ENCODE measurements at places on chromosomes 7 and 10.

DNA sequence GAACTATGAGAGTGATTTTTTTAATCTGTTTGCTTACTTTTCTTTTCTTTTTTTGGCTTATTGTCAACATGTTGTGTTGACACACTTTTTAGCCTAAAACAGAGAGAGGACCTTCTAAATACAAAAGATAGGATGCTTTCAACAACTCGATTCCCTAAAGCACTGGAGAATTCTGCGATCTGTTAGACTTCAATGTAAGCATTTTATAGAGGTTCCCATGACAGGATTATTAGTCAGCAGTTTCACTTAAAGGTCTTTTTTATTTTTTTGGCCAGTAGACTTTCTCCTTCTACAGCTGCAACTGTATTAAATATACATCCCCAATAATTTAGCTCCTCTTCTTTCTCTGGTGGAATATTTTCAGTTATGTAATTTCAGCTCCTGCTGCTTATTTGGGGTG, 12.7 kb upstream of the NRP1 start:
- no peak for DNase-seq

DNA sequence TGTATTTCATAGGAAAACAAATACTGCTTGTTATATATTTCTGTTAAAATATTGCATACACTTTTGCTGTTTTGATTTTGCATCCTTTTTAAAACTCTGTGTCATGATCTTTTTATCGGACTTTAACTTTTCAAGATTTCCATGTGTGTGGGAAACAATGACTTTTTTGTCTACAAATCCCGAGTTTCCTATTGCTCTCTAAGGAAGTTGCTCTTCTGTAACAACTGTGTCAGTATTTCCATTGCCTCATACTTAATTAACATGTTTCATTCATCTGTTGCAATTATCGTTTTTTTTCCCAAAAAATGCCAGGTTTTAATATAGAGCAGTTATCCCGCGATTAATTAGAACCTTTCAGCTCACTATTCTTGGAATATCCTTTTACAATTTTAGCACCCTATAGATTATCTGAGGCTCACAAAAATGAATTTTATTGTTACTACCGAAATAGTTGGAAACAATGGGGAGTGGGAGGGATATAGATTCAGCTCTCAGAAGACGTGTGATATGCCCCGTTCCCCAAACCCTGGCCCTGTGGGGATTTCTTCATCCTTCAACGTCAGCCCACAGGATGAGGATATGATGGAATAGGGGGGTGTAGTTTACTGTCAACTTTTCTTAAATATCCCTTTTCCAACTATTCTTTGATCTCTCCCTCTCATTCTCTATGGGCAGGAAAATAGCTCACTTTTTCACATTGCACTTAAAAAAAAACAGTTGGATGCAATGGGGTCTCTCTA, 297.6 kb upstream of the IGFBP3 start:
- no peak for DNase-seq

- DNase-seq, result no peak
Observed at GRCh38 chr10:58641095-58641531, 128.4 kb downstream of the BICC1 start.

DNA sequence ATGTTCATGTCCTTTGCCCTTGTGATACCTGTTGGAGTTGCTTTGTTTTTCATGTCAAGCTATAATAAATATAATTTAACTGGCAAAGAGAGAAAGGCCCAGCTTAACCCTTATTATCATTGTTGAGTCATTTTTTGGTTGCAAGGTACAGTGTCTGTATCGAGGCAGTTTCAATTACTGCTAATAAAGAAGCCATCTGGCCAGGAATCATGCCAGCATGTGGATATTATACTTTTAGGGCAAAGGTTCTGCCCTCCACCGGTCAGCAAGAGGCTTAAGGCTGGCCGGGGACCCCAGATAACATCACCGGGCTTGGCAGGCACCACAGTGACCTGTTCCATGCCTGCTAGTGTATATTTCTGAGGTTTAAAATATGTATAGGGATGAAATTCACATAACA, 9.0 kb upstream of the CYP3A4 start:
- DNase-seq, result no peak

- no peak for DNase-seq
Observed at GRCh38 chr10:47357911-47358310, 9.7 kb downstream of the RBP3 start.

DNA sequence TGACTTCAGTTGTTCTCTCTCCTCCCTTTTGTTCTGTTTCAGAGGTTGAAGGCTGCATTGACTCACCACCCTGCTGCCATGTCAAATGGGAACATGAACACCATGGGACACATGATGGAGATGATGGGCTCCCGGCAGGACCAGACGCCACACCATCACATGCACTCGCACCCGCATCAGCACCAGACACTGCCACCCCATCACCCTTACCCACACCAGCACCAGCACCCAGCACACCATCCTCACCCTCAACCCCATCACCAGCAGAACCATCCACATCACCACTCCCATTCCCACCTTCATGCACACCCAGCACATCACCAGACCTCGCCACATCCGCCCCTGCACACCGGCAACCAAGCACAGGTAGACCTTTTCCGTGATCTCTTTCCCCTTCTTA, 154.0 kb downstream of the TRIL start:
- DNase-seq, result no peak

DNA sequence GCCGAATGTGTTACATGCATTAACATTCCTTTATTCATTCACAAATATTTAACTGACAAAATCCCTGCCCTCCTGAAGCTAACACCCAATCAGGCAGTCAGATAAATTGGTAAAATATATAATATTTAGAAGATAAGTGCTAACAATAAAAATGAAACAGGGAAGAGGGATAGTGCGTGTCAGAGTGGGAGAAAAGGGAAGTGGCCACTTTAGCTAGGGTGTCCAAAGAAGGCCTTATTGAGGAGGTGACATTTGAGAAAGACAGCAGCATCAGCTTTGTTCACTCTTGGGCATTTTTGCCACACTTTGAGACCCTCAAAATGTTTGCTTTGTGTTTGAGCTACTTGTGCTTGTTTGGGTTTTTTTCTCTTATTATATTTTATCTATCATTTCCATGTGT, 317.8 kb downstream of the SNX13 start:
- DNase-seq, result no peak

DNA sequence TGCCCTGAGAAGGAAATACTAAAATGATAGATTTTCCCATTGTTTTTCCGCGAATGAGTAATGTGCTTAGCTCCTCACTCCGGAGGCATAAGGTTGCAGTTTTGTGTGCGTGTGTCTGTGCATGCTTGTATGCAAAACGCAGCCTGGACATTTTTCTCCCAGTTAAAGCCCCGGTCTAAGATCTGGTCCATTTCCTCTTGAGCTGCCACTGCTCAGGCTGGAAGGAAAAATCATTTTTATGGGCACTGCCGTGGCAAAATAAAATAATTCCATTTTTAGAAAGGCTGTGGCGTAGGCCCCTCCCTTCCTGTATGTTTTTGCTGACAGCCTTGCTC, 260.6 kb downstream of the WDR37 start:
- no peak for DNase-seq

DNA sequence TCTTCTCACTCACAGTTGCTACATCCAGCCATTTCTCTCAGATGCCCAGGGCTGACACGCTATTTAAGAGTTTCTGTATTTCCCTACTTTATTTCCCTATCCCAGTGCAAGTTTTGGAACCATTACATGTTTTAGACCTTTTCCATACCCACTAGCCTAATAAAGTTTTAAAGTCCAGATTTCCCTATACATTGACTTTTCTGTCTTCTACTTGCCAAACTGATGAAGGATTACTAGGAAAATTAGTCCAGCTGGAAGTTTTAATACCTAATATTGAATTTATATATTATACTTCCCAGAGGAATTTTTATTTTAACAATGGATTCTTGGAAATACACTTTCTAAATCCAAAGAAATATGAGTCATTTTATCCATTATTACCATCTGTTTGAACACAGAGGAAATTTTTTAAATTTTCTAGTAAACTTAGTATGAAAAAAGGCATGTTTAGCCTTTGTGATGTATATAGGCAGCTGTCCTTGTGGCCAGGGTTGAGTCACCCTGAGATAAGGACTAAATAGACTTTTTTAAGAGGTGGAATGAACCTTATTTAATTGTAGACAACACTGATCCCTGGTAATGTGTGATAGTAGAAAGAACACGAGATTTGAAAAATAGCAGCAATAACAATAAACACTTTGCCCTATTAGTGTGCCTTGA, 205.0 kb downstream of the TFEC start:
- no peak for DNase-seq

DNA sequence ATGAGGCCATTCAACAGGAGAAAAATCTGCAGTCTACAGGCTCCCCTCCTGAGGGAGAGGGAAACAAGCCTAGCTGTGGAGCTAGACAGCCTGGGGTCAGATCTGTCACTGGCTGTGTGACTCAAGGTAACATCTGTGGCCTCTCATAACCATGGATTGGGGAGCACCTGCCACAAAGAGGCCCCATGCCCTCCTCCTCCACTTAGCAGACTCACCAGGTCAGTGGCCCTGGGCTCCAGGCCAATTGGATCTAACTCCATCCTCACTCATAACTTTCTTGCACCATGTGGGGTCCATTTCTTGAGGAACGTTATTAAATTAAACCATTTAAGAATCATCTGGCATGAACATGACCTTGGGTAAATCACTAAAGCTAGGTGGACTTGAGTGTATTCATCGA, 1.8 kb downstream of the GDF10 start:
- no peak for DNase-seq

- DNase-seq, result no peak
Observed at GRCh38 chr7:35037211-35037525, at the start of gene DPY19L1. Gene DPY19L1, minus strand, starts transcription at chr7:35037485. Its CDS starts 91 bp downstream, at chr7:35037394.

GRCh38 chr10:57962839-57963238, 304.9 kb downstream of the IPMK start:
- no peak for DNase-seq

Measured in activated naive CD4-positive, alpha-beta T cell treated with Interleukin-2 at 50 U/mL for 16 hours (primary cell).